HCT116 (cell line): ENCODE measurements at places on chromosomes 7 and 10. TPM values are rescaled to one million over a fixed set of nuclear protein-coding genes. Genes with fewer than 3 reads are reported as not detected.

GRCh38 chr7:84384417-84384816 is 189.8 kb upstream of the SEMA3A start:
- no peak for DNase-seq

GRCh38 chr7:35761871-35762677 is 38.8 kb upstream of the SEPTIN7 start:
- no peak for DNase-seq

GRCh38 chr7:28179120-28180030 is 1.2 kb downstream of the JAZF1 start:
- DNase-seq, result no peak

GRCh38 chr7:41428381-41428780 is 274.5 kb downstream of the INHBA start:
- DNase-seq, result no peak

CRHR2 gene
- total RNA-seq, result not detected

NUTM2A gene
- total RNA-seq, result 0.59 TPM

NIPSNAP2 gene
- 62.4 TPM for total RNA-seq

PRR15 gene
- 2.9 TPM for total RNA-seq
